ENCODE measurements at places on chromosomes 5 and 9.

DNA sequence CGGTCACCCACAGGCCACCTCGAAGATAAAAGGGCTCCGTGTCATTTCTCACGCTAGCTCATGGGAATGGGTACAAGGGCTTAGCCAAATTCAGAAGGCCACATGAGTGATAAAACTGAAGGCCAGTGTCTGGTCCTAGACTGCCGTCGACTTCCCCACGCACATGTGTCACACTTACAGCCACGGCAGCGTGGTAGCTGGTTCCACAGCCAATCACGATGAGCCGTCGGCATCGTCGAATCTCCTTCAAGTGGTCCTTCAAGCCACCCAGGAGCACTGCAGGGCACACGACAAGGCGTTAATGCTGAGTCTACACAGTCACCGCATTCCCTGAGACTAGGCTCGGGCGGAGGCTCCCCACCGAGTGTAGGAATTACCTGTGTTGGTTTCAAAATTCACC, 24.7 kb upstream of the MAPK9 start:
- no peak for DNase-seq

- no peak for DNase-seq
These were observed 24.1 kb downstream of the PCDH1 start for GRCh38 chr5:141853895-141854626.

DNA sequence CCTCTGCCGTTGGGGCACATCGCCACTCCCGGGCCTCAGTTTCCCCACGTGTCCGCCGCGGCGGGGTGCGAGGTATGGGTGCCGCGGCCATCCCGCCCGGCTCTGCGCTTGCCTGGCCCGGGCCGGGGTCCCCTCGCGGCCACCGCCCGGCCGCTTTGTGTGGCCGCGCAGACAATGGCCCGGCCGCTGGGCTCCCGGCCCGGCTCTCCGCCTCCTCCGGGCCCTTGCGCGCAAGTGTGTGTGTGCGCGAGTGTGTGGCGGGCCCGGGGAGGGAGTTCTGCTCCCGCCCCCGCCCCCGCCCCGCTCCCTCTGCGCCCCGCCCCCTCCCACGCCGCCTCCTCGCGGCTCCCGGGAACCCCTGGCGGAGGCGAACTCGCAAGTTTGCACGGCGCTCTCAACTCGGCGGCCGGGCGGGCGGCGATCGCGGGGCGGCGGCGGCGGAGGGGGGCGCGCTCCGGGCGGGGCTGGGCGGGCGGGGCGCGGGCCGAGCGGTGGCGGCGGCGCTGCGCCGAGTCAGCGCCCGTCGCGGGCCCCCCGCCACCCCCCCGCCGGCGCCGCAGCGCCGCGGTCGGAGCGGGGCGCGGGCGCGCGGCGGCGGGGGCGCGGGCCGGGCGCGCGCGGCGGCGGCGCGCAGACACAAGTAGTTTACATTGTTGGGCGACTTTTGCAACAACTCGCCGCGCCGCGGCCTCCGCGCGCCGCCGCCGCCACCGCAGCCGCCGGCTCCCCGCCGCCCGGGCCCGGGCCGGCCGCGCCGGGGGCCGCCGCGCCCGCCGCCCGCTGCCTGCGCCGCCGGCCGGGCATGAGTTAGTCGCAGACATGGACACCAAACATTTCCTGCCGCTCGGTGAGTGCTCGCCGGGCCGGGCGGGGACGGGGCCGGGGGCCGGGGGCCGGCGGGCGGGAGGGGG, at the start of gene RXRA:
Gene RXRA (plus strand): TSS at position 643 of the 911 bp plus-strand sequence. CDS start 177 bp downstream, at position 820.
- DNase-seq = peak; percentile 93

DNA sequence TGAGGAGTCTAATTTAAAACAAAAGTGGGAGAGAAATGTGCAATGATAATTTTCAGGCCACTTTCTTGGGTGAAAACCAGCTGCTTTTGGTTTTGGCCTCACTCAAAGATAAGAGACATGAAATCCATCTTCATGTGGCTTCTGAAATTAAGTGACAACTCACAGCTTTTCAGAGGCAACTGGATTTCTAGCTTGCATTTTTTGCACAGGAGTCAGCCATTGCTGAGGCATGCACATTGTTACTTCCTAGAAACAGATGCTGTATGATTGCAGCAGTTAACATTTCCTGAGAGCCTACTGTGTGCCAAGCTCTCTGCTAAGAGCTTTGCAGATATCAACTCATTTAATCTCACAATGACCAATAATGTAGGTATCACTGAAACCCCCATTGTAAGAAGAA, 562.6 kb downstream of the NR2F1-AS1 start:
- peak; percentile 56 for DNase-seq

DNA sequence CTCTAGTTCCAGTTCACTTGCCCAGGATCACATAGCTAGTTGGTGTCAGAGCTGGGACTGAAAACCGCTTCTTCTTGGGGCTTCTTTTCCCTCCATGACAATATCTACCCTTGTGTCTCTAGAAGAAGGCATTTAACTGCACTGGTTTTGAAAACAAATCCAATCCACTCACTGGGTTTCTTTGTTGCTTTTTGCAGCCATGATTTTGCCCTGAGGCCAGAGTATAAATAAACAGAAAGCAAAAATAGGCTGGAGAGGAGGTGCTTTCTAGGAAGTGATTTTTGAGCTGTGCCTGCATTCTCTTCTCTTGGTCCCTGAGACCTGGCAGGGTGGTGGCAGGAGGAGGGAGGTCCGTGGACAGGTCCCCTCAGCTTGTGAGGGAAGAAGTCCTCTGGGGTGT, 6.9 kb upstream of the TRIO start:
- DNase-seq = no peak

GRCh38 chr5:113278976-113279375, 155.8 kb downstream of the TSSK1B start:
- DNase-seq = peak; percentile 38

DNA sequence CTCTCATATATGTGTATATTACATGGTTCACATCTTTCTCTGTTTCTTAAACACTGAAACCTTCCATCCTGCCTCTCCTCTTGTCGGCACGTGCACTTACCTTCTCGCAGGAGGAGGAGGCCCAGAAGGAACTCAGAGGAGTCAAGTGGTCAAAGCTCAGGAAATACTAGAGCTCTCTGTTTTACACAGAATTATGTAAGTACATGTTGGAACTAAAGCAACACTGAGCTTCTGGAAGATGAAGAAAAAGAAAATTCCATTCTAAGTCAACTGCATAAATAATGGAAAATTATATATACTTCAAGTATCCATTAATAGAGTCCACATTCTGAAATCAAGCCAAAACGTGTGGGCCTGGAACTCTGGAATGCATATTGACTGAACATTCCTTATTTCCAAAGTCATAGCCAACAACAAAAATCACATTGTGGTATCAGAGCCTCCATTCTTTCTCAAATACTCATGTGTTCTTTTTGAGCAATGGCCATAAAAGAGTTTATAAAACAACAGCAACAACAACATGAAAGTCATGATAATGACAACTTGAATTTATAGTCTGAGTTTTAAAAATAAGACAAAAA, 121.5 kb upstream of the RAI14 start:
- peak; percentile 97 for DNase-seq

All from fibroblast of skin of right quadriceps (primary cell).